Activated T-helper 2 cell treated with anti-CD3 and anti-CD28 coated beads, Interferon-gamma antibody, Interleukin-2, Interleukin-4, amounts not matched to agents 10 μg/mL and 5 μg/mL and 100 μg/mL, durations not matched to agents 14 hours and 24 hours and 36 hours (primary cell): ENCODE measurements at places on chromosomes 1 and 21.

GRCh38 chr21:15804247-15805005 is 74.6 kb downstream of the USP25 start:
- DNase-seq, result no peak

- peak; percentile 24 for DNase-seq
Observed at GRCh38 chr1:6785728-6786505, 663 bp downstream of the CAMTA1 start.

- peak; percentile 75 for DNase-seq
Observed at GRCh38 chr1:26287033-26287711, 7.3 kb downstream of the SH3BGRL3 start.

DNA sequence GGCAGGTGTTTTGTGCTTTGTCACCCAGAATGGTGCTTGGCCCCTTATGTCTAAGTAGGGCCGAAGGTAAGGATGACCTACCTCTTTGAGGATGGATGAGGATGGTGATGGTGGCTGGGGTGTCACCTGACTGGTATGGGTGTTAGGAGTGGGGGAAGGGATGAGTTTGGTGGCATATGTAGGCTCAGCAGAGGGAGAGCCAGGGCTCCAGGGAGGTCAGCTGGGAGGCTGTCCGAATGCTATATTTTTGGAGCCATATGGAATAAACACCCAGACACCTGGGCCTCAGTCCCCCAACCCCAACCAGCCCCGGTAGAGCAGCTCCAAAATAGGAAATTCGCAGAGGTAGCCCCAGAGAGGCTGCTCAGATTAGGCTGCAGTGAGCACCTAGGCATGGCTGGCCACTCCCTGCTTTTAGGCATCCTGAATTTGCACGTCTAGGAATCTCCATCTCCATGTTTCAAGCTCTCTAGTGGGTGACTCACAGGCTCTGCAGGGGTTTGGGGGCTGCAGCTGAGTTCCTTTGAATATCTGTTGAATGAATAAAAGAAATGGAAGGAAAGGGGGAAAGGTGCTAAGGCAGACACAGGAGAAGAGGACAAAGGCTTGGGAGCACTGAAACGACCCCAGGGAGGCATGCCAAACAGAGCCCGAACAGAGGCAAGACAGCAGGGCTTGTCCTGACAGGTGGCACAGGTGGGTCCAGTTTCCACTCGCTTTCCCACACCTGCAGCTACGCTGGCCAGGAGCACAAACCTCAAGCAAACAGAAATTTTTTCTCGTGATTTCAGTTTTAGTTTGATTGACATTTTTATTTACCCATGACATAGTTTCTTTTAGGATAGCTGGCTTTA is 135.3 kb upstream of the EDN2 start:
- peak; percentile 5 for DNase-seq

DNA sequence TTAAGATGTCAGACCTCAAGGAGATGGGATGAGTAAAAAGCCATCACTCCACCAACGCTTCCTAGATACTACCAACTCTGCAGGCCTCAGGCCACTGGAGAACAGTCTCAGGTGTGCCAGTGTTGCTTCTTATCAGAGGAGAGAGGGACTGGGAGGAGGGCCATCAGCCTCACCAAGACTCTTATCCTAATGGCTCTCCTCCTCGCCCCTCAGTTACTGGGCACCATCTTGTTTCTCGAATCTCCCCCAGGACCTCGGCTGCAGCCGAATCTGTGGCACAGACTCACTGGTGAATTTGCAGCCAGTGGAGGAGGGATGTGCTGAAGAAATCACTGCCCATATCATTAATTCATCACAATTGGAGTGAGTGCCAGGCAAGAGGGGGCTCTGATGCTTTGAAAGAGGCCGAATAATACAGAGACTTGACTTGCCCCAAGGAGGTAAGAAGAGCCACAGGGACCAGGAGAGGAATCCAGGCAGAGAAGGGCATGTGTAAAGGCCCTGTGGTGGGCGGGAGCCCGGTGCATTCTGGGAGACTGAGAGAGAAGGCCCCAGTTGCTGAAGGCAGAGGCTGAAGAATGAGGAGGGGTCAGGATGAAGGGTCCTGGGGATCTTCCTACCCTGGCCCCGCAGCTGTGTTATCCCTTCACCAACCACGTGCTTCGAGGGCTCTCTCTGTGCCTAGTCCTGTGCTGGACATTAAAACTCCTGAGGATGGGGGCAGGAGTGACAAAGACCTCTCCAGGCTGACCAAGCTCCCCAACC is 129.8 kb downstream of the PTPRU start:
- no peak for DNase-seq
